ENCODE measurements at places on chromosomes 3 and 15.

DNA sequence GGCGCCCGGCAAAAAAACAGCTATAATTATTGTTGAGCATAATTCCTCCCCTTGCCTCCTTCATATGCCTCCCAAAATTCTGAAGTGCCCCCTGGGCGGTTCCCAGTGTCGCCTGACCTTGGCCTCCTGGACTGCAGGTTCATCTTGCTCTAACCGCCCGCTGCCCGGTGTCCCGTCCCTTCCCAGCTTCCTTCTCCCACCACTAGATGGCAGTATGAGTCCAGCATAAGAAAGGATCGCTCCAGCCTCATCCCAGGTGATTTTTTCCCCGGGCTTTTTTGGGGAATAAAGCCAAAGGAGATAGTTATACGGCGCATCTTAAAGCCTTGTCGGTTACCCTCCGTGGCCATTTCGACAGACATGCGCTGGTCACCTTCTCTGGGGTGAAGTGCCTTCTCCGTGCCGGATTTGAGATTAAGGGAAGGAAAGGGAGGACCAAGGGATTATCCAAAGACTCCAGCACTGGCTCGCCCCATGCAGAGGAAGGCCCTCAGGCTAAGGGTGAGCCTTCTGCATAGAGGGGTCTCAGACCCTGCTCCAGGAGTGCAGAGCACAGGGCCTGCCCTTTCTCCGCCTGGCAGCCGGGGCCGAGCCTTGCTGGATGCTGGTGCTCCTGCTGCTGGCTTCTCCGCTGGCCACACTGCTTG lies 45.8 kb upstream of the TRA2B start:
- DNase-seq = peak; percentile 73

- no peak for DNase-seq
Observed at GRCh38 chr3:127663151-127663550, 9.6 kb upstream of the ABTB1 start.

DNA sequence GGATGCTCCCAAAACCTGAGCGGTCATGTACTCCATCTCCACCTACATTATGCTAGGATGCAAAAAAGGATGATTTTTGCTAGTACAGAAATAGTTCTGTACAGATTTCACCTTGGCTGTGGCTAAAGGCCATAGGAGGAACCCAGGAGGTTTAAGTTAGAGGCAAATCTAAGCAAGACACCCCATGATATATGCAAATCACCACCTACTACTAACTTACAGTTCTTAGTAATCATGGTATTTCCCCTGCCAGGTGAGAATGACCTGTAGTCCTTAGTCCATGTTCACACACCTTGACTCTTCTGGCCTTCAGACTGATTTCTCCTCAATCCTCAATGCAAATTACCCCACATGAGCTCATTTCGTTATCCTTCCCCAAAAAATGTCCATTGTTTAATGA lies 154.2 kb downstream of the IMPG2 start:
- no peak for DNase-seq

- DNase-seq = peak; percentile 7
Observed at GRCh38 chr3:143307613-143308183, 188.1 kb downstream of the CHST2 start.

DNA sequence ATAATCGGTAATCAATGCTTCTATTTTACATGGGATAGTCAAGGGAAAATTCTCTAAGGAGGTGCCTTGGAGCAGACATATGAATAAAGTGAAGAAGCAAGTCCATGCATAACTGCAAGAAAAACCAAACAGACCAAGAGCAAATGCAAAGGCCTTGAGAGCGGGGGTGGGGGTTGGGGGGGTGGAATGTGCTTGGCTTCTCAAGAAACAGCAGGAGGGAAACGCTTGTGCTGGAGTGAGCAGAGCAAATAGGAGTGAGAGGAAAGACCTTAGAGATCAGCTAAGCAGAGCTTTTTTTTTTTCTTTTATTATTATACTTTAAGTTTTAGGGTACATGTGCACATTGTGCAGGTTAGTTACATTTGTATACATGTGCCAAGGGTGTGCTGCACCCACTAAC lies 260.8 kb downstream of the ARPP21 start:
- DNase-seq = no peak

GRCh38 chr3:180059356-180059755 lies 22.6 kb upstream of the PEX5L start:
- no peak for DNase-seq

DNA sequence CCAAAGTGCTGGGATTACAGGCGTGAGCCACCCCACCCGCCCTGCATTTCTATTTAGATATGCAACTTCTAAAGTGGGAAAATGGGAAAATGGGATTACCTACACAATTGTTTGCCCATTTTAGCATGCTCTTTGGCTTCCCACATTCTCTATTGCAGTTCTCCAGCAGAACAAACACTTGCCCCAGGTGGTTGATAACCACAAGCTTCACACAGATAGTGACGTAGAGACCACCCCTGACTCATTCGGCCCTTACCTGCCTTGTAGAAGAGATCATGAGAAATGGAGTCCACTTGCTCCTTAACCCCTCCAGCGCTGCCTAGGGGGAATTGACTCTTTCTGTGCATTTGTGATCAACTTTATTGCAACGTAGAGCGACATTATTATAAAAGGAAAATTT lies 83.2 kb upstream of the RAP2B start:
- DNase-seq = no peak

GRCh38 chr15:34849364-34849959 lies 54.1 kb upstream of the ACTC1 start:
- DNase-seq = no peak

- no peak for DNase-seq
Observed at GRCh38 chr15:60993948-60994347, 235.2 kb downstream of the RORA start.

DNA sequence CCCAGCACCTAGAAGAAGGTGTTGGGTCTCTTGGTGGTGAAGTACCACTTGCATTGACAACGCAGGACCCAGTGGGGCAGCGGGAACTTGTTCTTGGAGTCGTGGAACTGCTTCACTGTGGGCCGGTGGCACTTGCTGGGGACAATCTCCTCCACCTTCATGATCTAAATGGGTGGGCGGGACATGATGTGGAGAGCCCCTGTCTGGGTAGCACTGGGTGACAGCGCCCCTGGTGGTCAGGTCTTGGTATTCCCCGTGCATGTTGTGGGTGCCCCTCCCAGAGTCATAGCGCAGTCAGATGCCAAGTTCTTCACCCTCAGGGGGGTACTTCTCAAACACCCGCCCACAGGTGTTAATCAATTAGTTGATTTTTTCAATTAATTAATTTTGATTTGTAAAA lies 60.2 kb downstream of the AGBL1 start:
- peak; percentile 14 for DNase-seq

GRCh38 chr15:43132830-43133429 lies 456 bp upstream of the TMEM62 start:
- DNase-seq = no peak

- DNase-seq = no peak
Observed at GRCh38 chr15:26970712-26971210, at the start of gene GABRG3. GABRG3 (plus strand) TSS chr15:26971181.

DNA sequence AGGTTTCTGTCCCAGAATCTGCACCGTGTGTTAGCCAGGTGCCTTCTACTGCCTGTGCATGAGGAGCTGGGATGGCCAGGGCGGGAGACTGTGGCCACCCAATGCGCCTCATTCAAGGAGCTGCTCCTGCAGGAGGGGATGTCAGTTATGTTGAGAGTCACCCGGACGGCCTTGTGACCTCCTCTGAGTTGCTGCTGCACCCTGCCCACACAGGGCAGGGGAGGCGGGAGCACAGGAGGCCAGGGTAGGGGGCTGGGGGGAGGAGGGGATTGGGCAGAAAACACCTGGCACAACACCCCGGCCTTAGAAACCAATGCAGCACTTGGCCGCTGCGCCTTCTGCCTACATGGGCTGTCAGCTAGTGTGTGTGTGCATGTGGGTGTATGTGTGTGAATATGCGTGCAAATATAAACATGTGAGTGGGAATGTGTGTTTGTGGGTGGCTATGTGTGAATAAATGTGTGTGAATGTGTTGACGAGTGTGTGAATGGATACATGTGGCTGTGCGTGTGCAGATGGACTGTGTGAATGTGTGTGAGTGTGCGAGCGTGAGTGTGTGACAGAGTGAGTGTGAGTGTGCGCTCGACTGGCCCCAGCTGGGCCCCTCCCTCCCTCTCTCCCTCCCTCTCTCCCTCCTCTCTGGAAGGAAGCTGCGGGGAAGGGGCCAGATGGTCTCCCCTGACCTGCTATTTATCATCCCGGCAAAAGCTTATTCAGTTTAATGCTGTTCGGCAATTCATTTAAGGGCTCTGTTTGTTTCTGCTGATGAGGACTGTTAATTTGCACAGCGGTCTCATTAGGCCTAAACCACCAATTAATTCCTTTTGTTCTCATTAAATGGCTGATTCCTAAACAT lies 106.9 kb downstream of the TLE3 start:
- DNase-seq = no peak

DNA sequence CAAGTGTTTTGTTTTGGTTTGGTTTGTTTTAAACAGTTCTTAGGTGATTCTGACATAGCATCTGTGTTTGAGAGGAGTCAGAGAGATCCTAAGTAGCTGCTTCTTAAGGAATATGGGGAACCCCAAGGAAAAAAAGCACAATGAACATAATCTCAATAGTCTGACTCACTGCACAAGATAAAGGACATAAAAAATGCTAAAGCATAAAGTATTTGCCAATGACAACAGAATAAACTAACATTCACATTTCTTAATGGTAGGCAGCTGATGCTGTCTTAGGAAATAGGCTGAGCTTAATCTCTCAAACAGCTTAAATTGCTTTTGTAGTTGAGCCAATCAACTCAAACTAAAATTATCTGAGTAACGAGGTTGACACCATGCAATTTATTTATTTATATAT lies 2.9 kb downstream of the NCEH1 start:
- DNase-seq = no peak

DNA sequence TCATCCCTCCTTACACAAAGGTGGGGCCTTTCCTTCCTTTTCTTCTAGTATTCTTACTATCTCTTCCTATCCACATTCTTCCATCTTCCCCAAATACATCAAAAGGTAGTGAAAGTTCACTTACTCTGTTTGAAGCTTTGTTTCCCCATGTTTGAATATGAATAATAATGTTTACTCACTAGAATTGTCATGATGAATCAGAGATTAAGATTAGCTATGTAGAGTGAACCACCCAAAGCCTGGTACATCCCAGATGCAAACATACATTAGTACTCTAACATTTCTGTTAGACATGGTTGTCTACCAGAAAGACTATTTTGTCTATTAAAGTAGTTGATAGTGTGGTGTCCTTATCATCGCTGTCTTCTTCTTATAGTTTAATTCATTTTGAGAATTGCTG lies 327.1 kb upstream of the TBC1D5 start:
- no peak for DNase-seq

DNA sequence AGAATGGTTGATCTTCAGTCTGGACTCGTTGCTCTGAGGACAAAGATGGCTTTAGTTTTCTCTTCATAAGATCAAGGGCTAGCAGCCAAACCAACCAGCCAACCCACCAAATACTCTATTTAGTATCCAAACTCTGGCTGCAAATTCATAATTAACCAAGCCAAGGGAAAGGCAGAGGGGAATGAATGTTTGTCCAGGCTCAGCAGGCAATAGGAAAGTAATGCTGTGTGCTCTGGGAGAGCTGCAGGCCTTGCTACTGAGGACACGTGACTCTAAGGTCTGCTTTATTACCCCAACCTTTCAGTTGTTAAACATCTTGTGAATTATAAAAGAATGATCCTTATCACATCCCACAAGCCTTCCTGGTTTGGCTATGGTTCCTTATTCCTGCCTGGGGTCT lies 52.3 kb upstream of the GALNT15 start:
- DNase-seq = no peak

DNA sequence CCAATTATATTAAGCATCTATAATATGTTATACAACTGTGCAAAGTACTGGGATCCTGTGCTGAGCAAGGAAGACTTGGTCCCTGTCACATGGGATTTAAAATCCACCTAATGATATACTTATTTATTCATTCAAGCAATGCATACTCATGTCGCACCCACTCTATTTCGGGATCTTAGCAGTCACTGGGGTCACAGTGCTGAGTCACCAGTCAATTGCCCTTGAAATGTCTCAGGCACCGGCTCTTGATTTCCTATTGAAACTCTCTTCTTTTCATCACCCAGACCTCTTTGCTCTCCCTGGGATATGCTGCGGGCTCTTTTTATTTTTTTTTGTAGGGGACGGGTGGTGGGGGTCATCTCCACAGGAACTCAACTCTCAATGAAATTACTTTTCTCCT lies 194.5 kb upstream of the GAP43 start:
- no peak for DNase-seq

GRCh38 chr3:113454630-113455029 lies 13.3 kb upstream of the CFAP44 start:
- peak; percentile 46 for DNase-seq
